ENCODE measurements at places on chromosomes 7 and 10. TPM values are rescaled to one million over a fixed set of nuclear protein-coding genes. Genes with fewer than 3 reads are reported as not detected.

The CALHM3 gene
- total RNA-seq: not detected

The SLC18A3 gene
- total RNA-seq: not detected

The GRID2IP gene
- 0.35 TPM for total RNA-seq

The SEPTIN7 gene
- total RNA-seq: 192 TPM

The PRLHR gene
- not detected for total RNA-seq

The ADCK2 gene
- 22.0 TPM for total RNA-seq

The HOXA1 gene
- 0.60 TPM for total RNA-seq

The PRPS1L1 gene
- total RNA-seq: not detected

The DPP6 gene
- 0.52 TPM for total RNA-seq

The GIMAP6 gene
- total RNA-seq: 52.7 TPM

The SLIT1 gene
- 0.20 TPM for total RNA-seq

The CTAGE6 gene
- total RNA-seq: 0.79 TPM

The TMEM270 gene
- total RNA-seq: not detected

The SFTPD gene
- total RNA-seq: 878 TPM

The MYL7 gene
- 1.5 TPM for total RNA-seq

The TEX47 gene
- not detected for total RNA-seq

- peak; percentile 54 for DNase-seq
These were observed 24.4 kb downstream of the RNF133 start for GRCh38 chr7:122674502-122674901.

- DNase-seq: no peak
These were observed 288.5 kb downstream of the TCERG1L start for GRCh38 chr10:131022981-131023380.

- no peak for DNase-seq
These were observed 1.9 kb upstream of the UNC5B start for GRCh38 chr10:71210542-71210871.

DNA sequence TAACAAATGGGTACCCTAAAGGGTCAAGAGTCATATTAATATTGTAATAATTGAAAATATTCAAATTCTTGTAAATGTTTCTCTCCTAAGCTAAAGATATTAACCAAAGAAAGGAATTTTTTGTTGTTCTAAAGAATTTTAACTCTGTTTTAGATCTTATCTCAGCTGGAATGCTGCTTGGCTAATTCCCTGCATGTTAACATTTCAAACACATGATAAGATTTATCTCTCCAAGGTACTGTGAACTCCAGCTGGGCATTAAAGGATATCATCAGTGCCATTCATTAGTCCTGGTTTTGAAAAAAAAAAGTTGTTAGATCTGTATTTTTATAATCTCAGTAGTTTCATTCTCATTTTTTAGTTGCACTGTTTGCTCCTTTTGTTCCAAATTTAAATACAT is 76.9 kb downstream of the MAPK8 start:
- DNase-seq: no peak

DNA sequence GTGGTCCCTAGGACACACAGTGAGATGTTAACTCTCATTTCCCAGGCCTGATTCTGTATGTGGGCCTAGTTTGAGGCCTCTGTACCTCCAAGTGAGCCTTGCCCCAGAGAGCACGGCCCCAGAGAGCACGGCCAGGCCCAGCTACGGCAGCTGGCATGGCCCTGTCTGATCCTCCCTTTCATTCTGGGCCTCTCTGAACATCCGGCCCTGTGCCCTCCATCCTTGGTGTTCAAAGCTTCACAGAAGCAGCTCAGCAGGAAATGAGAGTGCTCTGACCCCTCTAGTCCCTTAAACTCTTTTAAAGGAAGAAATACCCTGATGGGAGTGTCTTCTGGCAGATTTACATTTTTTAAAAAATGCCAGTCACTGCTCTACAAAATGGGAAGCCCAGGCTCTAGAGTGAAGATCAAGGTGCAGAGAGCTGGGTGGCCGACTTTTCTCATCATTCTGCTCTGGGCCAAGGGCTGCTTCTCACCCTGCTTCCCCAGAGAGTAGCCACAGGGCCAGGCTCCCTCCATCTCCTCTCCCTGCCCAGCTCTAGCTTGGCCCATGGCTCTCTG is 171.9 kb downstream of the RPS24 start:
- DNase-seq: no peak

- DNase-seq: no peak
These were observed 197.5 kb downstream of the PTN start for GRCh38 chr7:137146012-137146455.

GRCh38 chr7:116405810-116406209 is 93.7 kb upstream of the CAV2 start:
- no peak for DNase-seq

DNA sequence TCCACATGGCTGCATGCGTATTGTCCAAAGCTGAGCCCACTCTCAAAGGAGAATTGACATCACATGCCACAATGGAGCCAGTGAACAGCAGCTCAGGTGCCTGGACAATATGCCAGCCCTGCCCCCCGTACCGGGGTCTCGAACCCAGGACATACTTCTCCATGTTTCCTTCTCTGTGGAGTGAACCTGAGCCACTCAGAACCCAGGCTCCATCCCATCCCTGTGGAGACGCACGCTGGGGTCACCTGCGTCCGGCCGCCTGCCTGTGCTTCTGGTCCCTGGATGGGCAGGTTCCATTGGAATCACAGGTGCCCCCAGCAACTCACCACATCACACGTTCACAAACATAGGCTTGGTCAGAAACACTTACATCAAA is 229.8 kb downstream of the DNAJB6 start:
- DNase-seq: no peak

DNA sequence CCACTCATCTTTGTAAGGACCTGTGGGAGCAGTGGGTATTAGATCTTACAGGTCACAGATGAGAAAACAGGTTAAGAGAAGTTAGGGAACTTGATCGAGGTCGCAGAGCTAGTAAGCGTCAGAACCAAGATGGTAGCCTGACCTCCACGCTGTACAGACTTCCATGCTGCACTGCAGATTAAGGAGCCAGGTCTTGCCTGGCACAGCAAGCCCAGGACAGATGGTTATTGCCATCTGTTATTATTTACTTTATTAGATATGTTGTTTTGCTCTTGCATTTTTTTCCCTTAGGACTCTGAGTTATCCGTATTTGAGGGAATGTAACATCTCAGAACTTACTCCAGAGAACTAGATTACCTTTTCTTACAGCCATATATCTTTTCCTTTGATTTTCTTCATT is 147.2 kb downstream of the NSUN6 start:
- no peak for DNase-seq

DNA sequence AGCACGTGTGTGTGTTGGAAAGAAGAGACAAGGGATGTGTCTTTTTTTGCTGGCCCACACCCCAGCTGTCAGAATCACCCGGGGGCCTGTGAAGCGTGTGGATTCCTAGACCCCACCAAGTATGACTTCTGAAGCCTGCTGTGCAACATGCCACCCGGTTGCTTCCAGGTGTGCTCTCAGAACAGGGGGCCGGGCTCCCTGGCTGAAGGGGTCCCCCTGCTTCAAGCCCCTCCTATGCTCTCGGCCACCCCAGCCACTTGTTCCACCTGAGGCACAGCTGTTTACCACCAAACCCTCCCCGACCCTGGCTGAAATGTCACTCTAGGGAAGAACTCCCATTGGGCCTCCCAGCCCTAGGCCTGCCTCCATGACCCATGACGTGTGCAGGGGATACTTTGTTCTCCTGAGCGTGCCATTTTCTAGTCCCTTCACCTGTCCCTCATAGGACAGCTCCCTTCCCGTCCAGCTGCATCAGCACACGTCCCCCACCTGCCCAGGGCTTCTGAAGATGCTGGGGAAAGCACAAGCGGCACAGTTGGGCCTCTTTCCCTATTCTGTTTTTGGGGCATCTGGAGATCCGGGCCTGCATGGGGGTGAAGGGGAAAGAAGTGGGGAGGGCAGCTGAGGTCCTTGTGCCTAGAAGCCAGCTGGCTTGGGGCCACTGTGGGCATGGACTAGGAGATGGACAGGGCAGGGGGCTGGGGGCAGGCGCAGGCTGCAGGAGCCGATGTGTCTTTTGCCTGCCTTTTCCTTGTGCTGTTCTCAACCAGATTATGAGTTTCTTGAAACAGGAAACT is 33.3 kb downstream of the CRHR2 start:
- no peak for DNase-seq

DNA sequence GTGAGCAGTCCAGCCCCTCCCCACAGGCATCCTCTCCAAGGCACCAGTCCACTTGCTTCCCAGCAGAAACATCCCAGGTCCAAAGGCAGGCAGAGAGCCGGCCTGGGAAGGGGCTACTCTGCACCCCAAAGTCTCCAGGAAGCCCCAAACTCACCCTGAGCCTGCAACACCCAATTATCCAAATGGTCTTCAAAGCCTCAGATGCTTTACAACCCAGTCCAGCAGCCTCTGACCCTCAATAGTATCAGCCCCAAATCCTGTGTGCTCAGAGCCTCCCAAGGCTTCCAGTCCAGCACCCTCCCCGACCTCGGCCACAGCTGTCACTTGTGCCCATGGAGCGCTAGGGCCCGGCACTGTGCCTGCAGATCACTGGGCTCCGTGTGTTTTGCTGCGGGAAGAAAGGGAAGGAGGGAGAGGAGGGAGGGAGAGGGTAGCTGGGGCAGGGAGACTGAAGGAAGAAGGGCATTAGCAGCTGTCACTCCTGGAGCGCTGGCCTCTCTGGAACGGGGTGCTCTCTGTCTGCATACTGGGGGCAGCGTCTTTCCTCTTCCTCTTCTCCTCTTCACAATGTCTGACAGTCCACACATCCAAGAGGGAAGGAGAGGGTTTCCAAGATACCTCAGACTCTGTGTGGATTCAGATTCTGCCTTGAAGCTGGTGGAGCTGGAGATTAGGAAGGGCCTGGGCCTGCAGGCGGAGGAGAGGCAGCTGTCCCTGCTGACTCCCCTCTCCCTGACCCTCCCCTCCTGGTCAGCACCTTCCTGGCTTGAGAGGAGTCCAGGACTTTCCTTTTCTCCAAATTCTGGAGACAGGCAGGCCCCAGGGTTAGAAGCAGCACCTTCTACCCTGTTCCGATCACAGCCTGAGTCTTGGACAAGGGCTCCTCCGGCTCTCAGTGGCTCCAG is 13.2 kb downstream of the CALML5 start:
- DNase-seq: no peak

GRCh38 chr10:24617771-24618396 is 105.8 kb downstream of the ARHGAP21 start:
- DNase-seq: no peak

GRCh38 chr7:105046414-105046813 is 32.4 kb downstream of the KMT2E start:
- DNase-seq: no peak

DNA sequence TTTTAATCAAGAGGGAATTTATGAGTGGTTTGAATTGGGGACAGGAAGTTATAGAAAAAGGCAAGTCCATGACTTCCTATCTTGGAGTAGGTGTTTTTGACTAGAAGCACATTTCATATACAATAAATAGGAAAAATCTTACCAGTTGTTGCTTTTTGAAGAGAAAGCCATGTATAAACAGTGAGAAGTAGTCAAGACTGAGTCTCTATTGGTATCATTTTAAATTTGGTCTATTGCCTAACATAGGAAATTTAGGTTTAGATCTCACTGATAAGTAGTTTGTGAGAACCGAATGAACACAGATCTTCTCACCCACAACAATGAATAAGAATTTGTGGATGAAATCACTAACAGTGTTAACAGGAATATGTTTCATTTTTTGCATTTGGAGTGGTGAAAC is 387.2 kb downstream of the BBS9 start:
- DNase-seq: no peak

DNA sequence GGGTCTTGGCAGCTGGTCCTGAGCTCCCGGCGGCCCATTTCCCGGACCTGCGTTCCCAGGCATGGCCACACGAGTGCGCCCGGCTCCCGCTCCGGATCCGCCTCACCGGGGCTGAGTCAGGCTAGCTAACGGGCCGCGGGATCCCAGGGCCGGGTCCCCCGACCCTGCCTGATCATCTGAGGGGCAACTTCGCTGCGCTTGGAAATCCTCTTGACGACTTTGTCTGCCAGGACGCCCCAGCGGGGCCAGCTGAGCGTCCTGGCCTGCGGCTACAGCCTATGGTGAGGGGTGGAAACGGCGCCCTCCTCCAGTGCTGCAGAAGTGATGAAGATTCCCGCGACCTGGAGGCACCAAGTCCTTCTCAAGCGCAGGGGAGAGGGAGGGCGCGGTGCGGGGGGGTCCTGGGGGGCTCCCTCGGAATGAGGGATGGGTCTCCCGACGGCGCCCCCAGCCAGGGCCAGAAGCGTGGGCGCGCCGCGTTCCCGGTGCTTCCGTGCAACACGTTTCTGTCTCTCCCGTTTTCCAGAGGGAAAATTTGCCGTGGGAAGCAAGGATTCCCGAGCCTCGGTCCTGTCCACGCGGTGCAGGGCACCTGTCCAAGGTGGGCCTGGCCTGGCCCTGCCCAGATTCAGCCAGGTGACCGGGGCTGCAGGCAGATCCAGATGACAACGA is 212.4 kb downstream of the CCSER2 start:
- DNase-seq: peak; percentile 90

GRCh38 chr7:39084349-39084748 is 106.6 kb downstream of the POU6F2 start:
- no peak for DNase-seq

GRCh38 chr7:134685250-134685649 is 38.6 kb downstream of the BPGM start:
- no peak for DNase-seq

- DNase-seq: no peak
These were observed 97.9 kb downstream of the TSPAN12 start for GRCh38 chr7:120760050-120760449.

GRCh38 chr10:70954381-70955176 is 66.2 kb upstream of the PCBD1 start:
- DNase-seq: peak; percentile 30

GRCh38 chr7:116828281-116828680 is 34.1 kb upstream of the CAPZA2 start:
- DNase-seq: no peak

- DNase-seq: no peak
These were observed 3.0 kb upstream of the LIPK start for GRCh38 chr10:88702848-88703597.

- DNase-seq: peak; percentile 92
These were observed at the start of gene ITGB8 for GRCh38 chr7:20330239-20330927. Gene ITGB8 (plus strand): TSS chr7:20330900. CDS start chr7:20331807, 907 bp downstream.

GRCh38 chr10:74593470-74593869 is 232.9 kb upstream of the KAT6B start:
- peak; percentile 79 for DNase-seq

DNA sequence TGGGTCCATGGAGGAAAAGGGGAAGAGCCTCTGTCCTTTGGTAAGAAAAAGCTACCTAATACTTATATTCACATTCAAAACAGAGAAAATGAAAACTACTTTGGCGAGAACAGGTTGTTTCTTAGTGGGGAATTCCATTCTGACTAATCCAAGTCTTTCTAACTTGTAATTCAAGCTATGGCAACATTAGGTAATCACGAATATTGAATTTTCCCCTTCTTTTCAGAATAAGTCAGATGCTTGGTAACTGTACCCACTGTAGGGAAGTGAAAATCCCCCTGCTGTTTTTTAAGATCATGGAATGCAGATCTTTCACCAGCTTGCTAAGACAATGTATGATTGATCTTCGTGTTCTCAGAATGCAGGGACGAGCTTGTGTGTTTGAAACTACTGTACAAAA is 384.4 kb downstream of the TCERG1L start:
- DNase-seq: no peak

- peak; percentile 65 for DNase-seq
These were observed 151.1 kb downstream of the CXCL12 start for GRCh38 chr10:44233561-44234482.

- no peak for DNase-seq
These were observed 44.6 kb upstream of the CYCS start for GRCh38 chr7:25169683-25170082.

- DNase-seq: no peak
These were observed 8.9 kb downstream of the CHAT start for GRCh38 chr10:49622426-49623425.

- no peak for DNase-seq
These were observed 82.6 kb downstream of the JMJD1C start for GRCh38 chr10:63383141-63383540.

Data from left lung (tissue), 14 donors.